T47D (cell line): ENCODE measurements at places on chromosomes 5 and 9.

- no peak for DNase-seq
These were observed 27.1 kb downstream of the WDR36 start for GRCh38 chr5:111119221-111119620.

DNA sequence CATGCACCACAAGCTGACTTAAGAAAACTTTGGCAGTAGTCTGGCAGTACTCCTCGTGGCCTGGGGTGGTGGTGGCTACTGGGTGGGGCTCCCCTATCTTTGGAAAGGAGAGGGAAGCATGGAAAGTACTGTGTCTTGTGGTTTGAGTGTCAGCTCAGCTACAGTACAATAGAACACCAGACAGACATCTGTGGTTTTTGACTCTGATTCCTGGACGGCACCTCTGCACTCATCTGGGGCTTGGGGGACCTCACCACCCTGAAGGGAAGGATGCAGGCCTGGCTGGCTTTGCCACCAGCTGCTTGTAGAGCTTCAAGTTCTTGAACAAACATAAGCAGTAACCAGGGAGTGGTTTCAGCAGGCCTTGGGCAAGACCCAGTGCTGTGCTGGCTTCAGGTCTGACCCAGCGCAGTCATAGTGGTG is 40.6 kb downstream of the TNFSF8 start:
- no peak for DNase-seq

DNA sequence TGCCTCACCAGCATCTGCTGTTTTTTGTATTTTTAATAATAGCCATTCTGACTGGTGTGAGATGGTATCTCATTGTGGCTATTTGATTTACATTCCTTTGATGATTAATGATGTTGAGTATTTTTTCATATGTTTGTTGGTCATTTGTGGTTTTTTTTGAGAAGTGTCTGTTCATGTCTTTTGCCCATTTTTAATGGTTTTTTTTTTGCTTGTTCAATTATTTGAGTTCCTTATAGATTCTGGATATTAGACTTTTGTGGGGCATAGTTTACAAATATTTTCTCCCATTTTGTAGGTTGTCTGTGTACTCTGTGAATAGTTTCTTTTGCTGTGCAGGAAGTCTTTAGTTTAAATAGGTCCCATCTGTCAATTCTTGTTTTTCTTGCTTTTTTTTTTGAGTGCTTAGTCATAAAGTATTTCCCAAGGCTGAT is 148.1 kb downstream of the NPR3 start:
- DNase-seq = no peak

DNA sequence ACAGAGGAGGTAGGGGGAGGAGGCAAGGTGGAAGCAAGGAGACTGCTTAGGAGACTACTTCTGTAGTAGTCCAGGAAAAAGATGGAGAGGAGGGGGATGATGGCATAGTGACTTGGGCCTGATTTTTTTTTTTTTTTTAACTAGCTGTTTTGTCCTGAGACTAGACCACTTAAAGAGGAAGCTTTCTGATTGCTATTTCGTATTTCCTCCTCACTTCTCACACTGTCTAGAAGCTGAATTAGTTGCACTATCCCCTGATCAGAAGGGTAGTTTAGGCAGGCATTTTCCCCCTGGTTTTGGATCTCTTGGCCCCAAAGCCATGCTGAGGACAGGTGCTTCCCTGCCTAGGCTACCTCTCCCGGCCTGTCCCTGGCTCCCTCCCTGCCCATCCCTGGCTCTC is 14.9 kb downstream of the LARP1 start:
- DNase-seq = no peak

GRCh38 chr9:79617395-79617794 is 45.6 kb downstream of the TLE4 start:
- DNase-seq = no peak

DNA sequence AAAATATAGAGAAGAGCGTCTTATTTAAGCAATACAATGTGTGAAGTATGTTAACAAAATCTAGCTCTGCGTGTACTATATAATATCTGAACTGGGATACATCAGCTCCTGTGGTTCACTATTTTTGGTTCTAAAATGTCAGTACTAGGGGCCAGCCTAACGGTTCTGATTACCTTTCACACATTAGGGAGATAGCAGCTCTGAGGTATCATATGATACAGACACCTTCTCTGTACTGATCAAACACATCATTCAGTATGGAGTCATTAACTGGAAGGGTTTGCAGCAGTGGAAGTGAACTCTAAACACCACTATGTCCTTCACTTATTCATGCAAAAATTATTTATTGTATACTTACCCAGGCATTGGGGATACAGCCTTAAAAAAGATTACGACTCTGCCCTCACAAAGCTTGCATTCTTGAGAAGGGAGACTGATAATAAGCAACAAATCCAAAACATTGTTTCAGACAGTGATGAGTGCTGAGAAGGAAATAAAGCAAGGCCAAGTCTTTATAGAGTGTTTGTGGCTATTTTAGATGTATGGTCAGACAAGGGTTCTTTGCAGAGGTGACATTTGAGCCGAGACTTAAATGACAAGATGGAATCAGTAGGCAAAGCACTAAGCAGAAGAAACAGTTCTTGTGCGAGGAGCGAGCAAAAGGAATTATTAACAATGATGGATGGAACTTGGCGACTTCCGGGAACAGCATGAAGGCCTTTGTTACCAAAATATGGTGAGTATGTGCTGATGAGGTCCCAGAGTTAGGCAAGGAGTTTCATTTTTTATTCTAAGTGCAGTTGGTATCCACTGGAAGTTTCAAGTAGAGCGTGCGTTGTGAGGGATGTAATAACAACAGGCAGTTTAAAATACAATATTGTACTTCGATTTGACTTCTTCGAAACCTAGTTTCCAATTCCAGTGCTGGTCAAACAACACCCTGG is 1.8 kb upstream of the LNPEP start:
- no peak for DNase-seq

GRCh38 chr9:135703726-135704125 is 1.7 kb downstream of the KCNT1 start:
- DNase-seq = no peak

DNA sequence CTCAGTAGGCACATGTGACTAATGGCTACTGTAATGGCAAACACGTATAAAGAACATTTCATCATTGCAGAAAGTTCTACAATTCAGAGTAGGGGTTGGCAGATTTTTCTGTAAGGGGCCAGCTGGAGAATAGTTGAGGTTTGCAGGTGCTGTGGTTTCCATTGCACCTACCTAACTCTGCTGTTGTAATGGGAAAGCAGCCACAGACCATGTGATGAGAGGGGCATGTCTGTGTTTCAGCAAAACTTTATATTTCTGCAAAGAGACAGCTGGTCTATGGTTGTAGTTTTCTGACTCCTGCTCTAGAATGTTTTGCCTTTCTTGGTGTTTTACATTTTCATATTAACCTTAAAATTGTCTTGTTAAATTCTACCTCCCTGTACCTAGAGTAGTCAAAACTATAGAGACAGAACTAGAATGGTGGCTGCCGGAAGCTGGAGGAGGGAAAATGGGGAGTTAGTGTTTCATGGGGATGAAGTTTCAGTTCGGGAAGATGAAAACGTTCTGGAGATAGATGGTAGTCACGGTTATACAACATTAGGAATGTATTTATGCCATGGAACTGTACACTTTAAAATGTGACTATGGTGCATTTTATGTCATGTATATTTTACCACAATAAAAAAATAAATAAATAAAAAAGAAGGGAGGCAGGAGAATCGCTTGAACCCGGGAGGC is 44.3 kb downstream of the NUP214 start:
- DNase-seq = no peak

- DNase-seq = no peak
These were observed 34.4 kb upstream of the SLC25A51 start for GRCh38 chr9:37938121-37938891.

GRCh38 chr9:121778252-121779225 is 127.1 kb downstream of the DAB2IP start:
- DNase-seq = peak; percentile 35

DNA sequence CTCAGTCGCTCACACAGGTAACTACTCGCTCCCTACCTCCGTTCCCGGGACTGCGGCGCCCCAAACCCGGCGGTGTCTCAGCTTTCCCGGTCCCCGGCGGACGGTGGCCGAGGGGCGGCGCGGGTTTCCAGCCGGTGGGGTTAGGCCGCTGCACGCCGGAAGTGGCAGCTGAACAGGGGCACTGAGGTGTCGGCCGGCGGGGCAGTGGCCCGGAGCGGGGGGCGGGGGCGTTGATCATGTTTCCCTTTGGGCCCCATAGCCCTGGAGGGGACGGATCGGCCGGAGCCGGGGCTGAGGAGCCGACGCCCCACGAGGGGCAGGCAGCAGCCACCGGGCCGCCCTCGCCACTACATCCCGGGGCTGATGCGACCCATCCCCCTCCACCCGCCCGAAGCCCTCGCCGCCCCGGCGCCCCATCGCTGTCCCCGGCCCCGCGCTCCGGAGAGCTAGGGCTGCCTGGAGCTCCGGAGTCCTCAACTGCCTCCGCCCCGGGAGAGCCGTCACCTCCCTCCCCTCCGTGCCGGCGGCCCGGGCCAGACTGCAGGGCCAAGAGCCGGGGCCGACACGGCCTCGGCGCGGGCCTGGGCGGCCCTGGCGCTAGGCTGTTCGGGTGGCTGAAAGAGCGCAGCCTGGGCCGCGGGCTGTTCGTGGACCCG is at the start of gene DCAF10:
Gene DCAF10, plus strand, starts transcription at position 167 of the 656 bp plus-strand sequence. Its CDS starts 70 bp downstream, at position 237.
- DNase-seq = peak; percentile 85

- DNase-seq = no peak
These were observed 344.7 kb upstream of the RGMB start for GRCh38 chr5:98428806-98429205.

- DNase-seq = no peak
These were observed 849.8 kb upstream of the CDH6 start for GRCh38 chr5:30343707-30344106.

- no peak for DNase-seq
These were observed 5.0 kb upstream of the IFNA14 start for GRCh38 chr9:21244836-21245235.

DNA sequence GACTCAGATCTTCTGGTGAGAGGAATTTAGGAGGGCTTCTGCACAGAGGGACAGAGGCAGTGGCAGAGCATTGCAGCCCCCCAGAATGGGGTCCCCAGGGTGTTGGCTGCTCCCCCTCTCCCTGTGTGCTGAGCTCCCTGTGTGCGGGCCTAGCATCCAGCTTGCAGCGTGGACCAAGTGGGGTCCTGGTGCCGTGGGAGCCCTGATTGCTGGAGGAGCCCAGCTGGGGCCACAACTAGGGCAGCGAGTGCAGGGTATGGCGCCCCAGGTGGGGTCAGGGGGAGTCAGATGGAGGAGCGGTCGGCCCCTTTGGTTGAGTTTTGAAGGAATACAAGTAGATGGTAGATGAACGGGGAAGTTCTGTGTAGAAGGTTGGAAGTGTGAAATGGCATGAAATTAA is 66.7 kb downstream of the TRIO start:
- DNase-seq = no peak

DNA sequence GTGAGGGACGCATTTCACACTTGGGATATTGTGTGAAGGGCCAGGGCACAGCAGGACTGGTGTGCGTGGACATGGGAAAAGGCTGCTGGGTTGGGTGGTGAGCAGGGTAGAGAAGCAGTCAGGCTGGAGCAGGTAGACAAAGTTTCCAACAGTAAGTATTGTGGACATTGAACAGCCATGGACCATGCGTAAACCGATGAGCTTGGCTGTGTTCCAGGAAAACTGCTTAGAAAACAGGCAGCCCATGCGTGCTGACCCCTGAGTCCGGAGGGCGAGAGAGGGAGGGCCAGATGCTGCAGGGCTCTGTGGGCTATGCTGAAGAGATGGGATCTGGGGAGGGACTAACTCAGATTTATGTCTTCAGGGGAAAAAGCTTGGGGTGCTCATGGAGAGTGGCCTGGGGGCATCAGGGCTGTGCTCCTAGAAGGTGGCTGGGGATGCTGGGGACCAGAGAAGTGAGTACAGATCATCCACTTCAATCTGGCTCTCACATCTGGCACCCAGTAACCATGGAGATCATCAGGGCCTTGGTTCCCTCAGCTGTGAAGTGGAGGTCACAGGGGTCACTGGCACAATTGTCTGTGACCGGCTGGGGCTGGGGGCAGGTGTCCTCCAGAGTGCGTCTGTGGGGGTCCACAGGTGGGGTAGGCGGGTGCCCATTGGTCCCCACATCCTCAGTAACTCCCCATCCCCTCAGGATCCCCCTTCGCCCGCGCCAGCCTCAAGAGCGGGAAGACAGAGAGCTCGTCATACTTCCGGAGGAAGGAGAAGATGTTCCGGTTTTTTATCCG is 93.3 kb downstream of the CACNA1B start:
- no peak for DNase-seq

DNA sequence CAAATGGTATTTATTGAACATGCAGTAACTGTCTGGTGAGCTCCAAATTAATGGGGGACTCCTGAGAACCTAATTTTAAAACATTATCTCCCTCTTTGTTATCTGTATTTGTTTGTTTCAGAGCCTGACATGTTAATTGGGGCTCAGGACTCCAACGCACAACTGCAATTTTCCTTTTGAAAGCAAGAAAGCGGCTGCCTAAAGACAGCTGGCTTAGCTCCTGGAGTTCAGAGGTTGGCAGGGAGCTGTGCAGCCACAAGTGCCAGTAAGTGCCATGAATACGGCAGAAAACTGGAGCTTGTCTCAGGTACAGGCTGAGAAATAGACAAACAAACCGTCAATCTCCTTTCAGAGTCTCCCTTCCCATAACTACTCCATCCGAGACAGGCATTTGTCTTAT is 80.9 kb downstream of the PPP2R2B start:
- DNase-seq = no peak

DNA sequence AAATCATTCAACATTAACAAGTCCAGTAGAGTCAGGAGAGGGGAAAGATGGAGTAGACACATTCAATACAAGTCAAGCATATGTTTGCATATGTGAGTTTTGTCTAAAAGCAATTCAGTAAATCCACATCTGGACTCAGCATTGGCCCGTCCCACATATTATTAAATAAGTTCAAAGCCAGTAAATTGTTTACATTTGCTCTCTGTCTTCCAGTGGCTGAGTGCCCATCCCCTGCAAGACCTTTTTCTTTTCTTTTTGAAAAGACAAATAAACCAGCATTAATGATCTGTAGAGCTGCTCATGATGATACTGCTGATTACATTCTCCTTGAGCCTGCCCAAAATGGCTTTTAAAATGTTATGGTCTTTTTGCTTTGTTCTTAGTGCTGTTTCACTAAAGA is 71.1 kb downstream of the TNC start:
- no peak for DNase-seq
